AML-193 (cell line): ENCODE measurements at places on chromosomes 6 and 20.

DNA sequence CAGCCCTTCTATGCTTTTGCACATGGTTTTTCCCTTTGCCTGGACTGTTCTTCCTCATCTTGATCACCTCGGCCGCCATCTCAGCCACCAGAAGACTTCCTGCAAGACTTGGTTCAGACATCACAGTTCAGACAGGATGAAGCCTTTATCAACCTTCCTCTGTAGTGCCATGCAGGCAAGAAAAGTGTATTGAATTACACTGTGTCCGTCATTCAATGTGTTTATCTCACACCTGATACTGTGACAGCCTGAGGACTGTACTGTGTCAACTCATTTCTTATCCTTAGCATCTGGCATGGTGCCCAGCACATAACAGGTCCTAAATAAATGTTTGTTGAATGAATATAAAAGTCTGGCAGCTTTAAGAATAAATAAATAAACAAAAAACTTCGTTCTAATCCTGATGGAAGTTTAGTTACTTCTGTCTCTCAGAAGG lies 133.3 kb upstream of the MAN1A1 start:
- no peak for DNase-seq

DNA sequence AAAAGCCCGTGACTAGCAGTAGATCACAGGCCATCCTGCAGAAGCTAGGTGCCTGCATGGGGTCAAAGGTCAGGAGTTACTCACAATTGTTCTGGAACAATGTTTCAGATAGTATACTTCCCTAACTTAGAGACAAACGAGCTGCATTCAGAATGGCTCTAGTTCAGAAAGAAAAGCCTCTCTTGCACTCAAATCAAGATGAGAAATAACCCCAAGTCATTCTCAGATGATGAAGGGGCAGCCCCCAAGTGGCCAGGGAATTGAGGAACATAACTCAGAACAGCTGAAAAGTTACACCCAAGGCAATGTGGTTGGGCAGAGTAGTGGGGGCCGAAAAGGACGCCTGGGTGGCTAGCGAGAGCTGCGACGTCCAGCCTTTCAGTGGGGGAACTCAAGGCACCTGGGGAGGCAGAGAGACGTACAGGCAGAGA lies 27.8 kb downstream of the FYN start:
- DNase-seq: no peak

GRCh38 chr6:109304284-109305015 lies 77.8 kb downstream of the CD164 start:
- DNase-seq: peak; percentile 27

GRCh38 chr6:119073307-119074051 lies 5.0 kb downstream of the FAM184A start:
- no peak for DNase-seq

DNA sequence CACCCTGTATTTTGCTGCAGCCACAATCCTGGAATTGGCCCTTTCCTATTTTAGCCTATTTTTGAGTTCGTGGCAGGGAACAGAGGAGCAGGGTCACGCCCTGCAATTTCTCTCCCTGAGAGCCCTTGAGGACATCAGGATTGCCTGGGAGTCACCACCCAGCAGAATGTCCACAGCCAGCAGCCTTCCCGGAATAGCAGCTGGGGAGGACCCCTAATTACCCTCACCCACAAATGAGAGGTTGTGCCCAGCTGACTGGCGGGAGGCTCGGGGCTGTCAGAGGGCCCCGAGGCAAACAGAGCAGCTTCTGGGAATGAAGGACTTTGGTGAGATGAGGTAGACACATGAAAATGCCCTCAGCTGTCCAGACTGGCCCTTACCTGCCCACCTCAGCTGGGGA lies 165.1 kb downstream of the PREX1 start:
- no peak for DNase-seq

DNA sequence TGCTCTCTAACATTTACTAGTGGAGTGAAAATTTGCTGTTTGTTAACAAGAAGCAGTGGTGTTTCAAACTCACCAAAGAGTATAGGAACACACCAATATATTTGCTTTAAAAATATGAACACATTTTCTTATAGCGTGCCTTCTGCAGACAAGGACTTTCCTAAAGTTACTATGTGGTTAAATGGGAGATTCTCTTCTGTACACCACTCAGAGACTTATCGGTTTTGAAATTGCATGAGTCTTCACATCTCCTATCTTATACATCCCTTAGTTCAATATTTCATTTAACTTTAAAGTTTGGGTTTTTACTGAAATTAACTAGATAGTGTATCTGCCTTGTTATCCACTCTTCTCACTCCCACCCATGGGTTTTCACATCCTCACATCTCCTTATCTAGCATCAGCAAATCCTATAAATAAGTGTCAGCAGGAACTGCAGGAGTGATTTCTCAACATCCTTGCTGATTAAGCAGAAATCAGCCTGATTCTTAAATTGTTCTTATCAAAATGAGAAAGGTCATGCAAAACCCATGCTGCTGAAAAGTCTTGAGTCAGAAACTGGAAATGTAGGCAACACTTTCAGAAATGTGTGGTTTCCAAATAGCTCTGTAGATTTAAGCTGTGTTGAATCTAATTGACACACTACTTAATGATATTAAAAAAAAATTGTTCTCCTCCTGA lies 1075.6 kb upstream of the GJE1 start:
- DNase-seq: no peak
